H1 (cell line): ENCODE measurements at places on chromosomes 2 and 18. TPM values are rescaled to one million over a fixed set of nuclear protein-coding genes. Genes with fewer than 3 reads are reported as not detected.

The CXCR2 gene
- total RNA-seq: 0.63 and 1.6 TPM in 2 replicates

The DYSF gene
- 7.1 and 8.5 TPM in 2 replicates for total RNA-seq

- H3K27me3 ChIP-seq: no peaks in the 10 kb centered on the region
- H3K4me1 ChIP-seq: peaks cover 3% of the 10 kb centered on the region; the same call in 1 of the 2 replicates
- peaks cover 69% of the 10 kb centered on the region for H3K36me3 ChIP-seq
These were observed 5.4 kb downstream of the RPS7 start for GRCh38 chr2:3580449-3580848.

GRCh38 chr2:238144262-238144661 lies 5.8 kb downstream of the KLHL30 start:
- no peaks in the 10 kb centered on the region for H3K4me1 ChIP-seq
- no peaks in the 10 kb centered on the region for H3K36me3 ChIP-seq
- no peak overlapping the region for H3K27ac ChIP-seq
- no peak overlapping the region for H3K4me3 ChIP-seq

DNA sequence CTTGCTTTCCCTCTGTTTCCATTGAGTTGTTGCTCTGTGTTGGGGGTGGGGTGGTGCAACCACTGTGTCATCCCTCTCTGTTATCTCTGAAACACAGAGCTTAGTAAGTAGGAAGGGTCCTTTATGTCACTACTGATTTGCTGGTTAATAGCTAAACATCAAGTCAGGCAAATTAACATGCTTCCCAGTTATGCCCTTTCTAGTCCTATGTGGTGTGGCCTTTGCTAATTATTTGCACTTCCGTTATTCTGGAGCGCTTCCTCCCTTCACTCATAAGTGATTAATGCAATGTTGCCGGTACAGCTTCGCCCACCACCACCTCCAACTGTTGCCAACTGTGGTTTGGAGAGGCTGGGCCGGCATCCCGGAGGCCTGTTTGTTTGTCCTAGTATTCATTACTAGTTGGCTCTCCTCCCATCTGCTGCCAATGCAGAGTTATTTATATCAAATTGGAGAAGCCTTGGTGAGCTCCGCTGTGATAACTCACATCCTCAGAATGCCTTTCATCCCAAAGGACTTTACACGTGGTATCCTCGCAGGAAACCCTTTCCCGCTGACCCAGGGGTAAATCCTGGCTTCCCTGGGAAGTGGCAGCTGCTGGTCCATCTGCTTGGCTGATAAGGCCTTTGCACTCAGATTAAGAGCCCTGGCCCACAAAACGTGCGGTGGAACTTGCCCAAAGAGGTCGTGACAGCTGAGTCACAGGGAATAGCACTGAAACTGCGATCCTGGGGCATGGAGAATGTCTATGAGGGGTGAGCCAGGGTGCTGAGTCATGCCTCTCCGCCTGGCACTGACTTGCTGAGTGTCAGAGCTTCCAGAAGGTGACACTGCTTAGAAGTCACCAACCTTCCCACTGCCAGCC lies 72.0 kb upstream of the ZCCHC2 start:
- no peak overlapping the region for H3K4me3 ChIP-seq
- H3K36me3 ChIP-seq: no peaks in the 10 kb centered on the region
- no peak for DNase-seq
- H3K27me3 ChIP-seq: no peaks in the 10 kb centered on the region
- no peaks in the 10 kb centered on the region for H3K4me1 ChIP-seq
- no peak overlapping the region for H3K27ac ChIP-seq

GRCh38 chr18:24160086-24160485 lies 21.2 kb downstream of the CABYR start:
- DNase-seq: no peak
- no peak overlapping the region for H3K4me3 ChIP-seq
- H3K4me1 ChIP-seq: no peaks in the 10 kb centered on the region
- no peak overlapping the region for H3K27ac ChIP-seq
- no peaks in the 10 kb centered on the region for H3K27me3 ChIP-seq
